Vagina (tissue), 2 donors: ENCODE measurements at places on chromosomes 13 and 19.

- no peak for DNase-seq
Observed at GRCh38 chr13:46738766-46739165, 58.2 kb downstream of the ESD start.

GRCh38 chr19:35618857-35619256 is 6.3 kb downstream of the HAUS5 start:
- no peak for DNase-seq

DNA sequence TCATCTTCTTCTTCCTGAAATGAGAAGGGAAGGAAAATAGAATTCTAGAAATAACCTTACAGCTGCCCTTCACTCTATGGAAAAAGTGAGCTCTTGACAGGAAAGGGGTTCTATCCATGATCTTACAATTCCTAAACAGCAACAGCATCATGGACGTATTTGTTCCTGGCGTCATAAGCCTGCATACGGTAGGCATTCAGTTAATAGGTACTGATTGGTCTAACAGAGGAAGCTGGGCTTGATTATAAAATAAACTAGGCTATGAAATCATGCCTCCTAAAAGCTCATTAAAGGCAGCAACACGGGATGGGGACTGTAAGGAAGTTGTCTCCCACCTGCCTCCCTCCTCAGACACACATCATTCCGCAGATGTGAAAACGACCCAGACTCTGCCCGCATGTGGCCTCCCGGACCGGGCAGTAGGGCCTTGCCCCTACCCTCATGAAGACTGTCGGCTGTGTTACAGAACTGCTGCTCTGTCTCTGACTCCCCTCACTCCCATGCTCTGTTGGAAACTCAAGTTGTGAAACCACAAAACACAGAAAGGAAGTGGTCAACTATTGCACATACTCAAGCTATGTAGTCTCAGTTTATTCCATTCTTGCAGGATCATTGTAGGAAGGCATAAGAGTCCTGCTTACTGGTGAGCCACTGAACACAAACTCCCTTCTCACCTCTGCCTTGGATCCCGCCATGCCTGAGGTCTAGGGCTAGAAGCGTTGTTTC is 129.8 kb downstream of the DLEU7 start:
- no peak for DNase-seq

GRCh38 chr13:83057119-83057518 is 825.2 kb downstream of the SLITRK1 start:
- no peak for DNase-seq

DNA sequence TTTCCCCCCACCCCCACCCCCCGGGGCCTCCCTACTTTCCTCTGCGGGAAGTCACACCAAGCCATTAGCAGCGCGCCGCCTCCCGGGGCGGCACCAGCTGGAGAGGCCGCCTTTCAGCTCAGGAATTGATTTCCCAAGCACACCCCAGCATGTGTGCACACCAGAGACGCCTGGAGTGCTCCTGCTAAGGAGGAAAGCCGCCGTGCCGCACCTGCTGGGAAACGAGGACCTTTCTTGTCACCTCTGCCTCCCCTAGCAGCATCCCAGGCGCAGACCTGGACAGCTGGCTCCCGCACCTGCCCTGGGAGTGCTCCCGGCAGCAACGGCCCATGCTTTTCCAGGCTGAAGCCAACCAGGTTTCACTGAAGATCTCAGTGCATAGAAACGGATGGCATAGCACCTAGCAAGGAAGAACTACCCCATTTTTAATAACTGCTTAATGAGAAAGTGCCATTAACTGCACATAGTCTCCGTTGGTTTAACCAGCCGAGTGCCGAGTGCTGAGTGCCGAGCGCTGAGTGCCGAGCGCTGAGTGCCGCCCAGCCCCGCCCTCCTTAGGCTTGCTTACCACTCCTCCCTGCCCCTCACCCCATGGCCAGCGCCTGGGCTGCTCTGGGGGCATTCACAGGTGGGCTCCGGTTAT is 165.0 kb downstream of the USP12 start:
- DNase-seq: no peak

DNA sequence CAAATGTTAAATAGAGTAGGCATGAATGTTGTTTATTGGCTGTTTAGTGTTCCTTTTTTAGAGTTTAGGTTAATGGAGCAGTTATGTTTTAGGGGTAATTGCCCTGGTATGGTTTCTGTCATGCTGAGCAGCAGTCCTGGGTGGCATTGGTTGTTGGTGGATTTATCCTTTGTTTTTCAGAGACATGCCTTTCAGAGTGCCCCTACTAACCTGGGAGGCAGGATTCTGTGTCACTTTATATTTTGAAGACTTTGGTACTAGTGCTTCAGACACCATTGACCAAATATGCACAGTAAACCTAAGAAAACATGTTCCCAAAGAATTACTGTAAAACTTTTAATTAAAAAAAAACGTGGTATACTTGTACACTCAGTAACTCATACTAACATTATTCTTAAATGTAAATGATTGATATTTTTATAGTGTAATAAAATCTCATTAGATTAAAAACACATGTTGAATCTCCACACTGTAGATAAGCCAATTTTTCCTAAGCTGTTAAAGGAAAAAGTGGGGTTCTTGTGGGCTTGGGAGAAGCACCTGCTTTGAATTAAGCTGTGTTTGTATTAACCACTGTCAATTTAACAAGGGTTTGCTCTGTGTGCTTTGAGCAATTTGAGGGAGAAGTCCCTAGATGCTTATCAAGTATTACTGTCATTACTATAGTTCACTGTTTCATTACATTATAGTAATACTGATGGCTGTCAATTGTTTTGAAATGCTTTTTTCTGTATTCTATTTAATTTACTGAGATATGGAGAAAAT is 133.2 kb downstream of the LMO7 start:
- DNase-seq: no peak

- no peak for DNase-seq
Observed at GRCh38 chr13:53068585-53069520, 40.2 kb downstream of the OLFM4 start.
